ENCODE measurements at places on chromosomes 11 and 22.

DNA sequence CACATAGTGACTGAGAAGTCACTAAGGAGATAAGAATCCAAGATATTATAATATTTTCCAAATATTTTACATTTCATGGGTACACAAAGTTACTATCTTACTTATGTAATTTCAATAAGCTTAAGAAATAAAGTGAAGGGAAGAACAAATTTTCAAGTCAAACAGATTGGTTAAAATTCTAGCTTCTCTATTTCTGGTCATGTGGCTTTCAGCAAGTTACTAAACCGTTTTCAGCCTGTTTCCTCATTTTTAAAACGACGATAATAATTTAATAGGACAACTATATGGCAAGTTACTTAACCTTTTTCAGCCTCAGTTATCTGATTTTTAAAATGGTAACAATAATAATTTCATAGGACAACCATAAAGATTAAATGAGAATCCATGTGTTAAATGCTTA lies 15.6 kb downstream of the DCUN1D5 start:
- DNase-seq, result no peak

- no peak for DNase-seq
Measured at GRCh38 chr11:98068251-98068650, 952.5 kb upstream of the CNTN5 start.

DNA sequence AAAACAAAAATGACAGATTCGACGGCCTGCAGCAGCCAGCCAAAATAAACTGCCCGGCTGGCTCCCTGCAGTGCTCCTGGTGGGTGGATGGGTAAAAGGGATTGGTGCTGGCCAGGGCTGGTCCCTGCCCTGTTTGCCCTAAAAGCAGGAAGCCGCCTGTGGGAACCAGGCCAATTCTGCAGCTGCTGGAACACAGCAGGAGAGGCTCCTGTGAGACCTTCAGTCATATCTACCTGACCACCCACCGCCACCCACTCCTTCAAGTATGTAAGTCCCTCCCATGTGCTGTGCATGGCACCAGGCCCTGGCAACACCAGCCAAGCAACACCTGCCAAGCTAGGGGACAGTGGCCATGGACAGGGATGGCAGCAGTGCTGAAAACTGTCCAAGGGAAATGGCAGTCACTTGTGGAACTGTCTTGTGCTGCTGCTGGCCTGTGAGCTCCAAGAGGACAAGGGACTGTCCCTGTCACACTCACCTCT lies 48.7 kb upstream of the ARFGAP3 start:
- peak; percentile 74 for DNase-seq

- DNase-seq, result no peak
Measured at GRCh38 chr11:57224537-57224936, 12.5 kb downstream of the APLNR start.

- no peak for DNase-seq
Measured at GRCh38 chr11:119612814-119613213, 116.2 kb downstream of the NECTIN1 start.

DNA sequence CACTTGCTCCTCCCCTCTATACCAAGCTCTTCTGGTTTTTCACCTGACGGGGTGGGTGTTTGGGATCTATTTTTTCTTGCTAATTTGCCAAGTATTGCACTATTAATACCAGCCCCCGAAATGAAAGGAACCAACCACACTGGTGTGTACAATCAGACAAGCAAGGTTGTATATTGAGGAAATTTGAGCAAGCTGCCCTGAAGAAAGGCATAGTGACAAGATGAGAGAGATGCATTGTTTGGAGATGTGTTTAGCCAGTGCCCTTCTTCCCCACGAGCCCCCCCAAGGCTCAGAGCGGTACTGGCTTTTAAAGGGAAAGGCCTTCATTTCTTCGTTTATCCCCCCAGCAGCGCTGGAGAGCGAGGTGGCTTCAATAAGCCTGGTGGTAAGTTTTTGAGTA lies 15.2 kb upstream of the GAS2L1 start:
- no peak for DNase-seq

DNA sequence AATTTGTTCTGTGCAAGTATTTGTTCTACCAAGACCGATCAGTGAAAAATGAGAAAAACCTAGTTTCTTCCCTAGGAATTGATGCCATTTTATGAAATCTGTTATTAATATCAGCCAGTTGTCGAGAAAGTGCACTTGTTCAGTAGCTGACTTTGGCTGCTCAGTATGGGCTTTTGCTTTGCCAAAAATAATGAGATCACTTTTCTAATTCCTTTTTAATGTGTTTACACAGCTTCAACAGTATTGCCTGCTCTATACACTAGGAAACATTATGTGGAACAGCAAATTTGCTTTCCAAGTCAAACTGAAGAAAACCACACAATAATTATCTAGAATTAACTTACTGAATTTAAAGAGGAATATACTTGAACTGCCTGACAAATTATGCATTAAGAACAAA lies 34.4 kb downstream of the SCUBE2 start:
- no peak for DNase-seq

DNA sequence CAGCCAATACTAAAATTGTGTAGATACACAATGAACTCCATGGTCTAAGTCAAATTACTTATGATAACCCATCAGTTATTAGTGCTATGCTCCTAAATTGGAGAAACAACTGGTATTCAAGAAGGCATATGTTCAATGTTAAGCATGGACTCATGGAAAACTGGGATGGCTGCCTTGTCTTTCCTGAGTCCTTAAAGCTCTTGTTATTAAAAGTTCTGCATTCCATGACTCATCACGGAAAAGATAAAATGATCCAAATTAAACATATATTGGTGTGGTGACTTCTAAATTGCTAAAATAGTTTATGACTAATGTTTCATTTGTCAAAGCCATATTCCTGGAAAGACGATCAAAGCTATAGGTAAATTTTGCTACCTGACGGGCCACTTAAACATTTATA lies 9.4 kb upstream of the EI24 start:
- no peak for DNase-seq

GRCh38 chr11:2721210-2721916 lies 21.6 kb upstream of the KCNQ1OT1 start:
- no peak for DNase-seq

Measured in left ventricle myocardium inferior (tissue), 1 donor.